ENCODE measurements at places on chromosomes 7 and 10.
A peak's percentile ranks its signal among the peaks of the same experiment; 100 is the strongest.

DNA sequence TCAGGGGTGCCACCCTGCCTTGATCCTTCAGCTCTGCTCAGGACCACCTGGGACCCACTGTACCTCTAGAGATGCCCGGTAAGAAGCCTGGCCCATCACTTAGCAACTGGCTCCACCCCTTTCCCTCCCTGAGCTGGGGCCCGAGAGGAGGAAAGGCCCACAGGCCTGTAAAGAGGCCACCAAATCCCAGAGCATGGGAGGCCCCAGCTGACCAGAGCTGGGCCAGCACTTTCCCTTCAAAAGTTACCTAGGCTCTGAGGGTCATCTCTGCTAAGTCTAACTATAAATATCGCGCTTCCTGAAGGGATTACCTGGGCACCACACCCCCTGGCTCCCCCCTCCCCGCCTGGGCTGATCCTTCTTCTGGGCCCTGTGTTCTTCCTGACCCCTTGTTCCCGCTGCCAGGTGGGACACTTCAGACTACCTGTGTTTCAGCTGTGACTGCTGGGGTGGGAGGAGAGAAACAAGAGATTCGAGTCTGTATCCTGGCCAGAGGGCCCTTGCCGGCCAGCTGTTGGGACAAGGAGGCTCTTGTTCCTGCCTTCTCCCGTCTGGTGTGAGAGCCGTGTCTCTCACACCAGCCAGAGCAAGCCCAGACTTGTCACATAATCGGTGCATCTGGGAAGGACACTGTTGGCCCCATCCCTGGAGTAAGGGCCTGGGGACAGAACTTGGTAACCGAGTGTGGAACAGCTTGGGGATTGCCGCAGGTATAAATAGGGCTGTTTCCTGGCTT is 22.8 kb upstream of the ANKRD2 start:
- H3K4me3 ChIP-seq: no peak overlapping the region
- H3K36me3 ChIP-seq: no peaks in the 10 kb centered on the region
- H3K4me1 ChIP-seq: no peaks in the 10 kb centered on the region
- DNase-seq: no peak
- peaks cover 2% of the 10 kb centered on the region for H3K27me3 ChIP-seq
- H3K27ac ChIP-seq: no peak overlapping the region

- H3K27me3 ChIP-seq: peaks cover 29% of the 10 kb centered on the region
- no peaks in the 10 kb centered on the region for H3K36me3 ChIP-seq
- DNase-seq: no peak
- H3K27ac ChIP-seq: no peak overlapping the region
Measured at GRCh38 chr10:132812520-132812919, 26.6 kb upstream of the NKX6-2 start.

DNA sequence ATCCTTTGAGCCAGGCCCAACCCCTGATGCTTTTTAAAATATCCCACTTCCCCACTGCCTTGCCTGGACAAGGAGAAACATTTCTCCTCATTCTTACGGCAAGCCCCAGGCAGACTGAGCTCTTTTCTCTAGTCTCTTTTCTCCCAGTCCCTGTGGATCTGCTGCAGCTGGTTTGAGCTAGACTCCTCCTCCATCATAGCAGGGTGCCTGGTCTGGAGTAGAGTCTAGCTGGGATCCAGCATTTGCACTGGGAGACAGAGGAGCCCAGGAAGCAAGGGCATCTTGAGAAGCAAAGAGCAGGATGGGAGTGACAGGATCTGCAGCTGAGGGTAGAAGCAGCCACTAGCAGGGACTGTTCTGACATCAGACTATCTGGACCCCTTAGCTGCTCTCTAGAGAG is 562.3 kb upstream of the COBL start:
- no peaks in the 10 kb centered on the region for H3K4me1 ChIP-seq
- DNase-seq: no peak
- H3K27ac ChIP-seq: no peak overlapping the region
- H3K4me3 ChIP-seq: no peak overlapping the region

GRCh38 chr10:22316286-22317075 is at the start of gene COMMD3:
Gene COMMD3, plus strand, starts transcription at chr10:22316388. Its CDS starts 30 bp downstream, at chr10:22316418.
- peak within 1 kb of the TSS; percentile 83 for H3K27ac ChIP-seq
- peak; percentile 63 for DNase-seq
- no peaks in the 10 kb centered on the region for H3K36me3 ChIP-seq
- peaks cover 15% of the 10 kb centered on the region for H3K27me3 ChIP-seq

GRCh38 chr7:108488768-108489538 is 32.7 kb upstream of the NRCAM start:
- H3K27me3 ChIP-seq: no peaks in the 10 kb centered on the region
- H3K4me3 ChIP-seq: no peak overlapping the region
- no peaks in the 10 kb centered on the region for H3K36me3 ChIP-seq
- no peak overlapping the region for H3K27ac ChIP-seq
- H3K4me1 ChIP-seq: no peaks in the 10 kb centered on the region
- DNase-seq: no peak

- no peak for DNase-seq
- no peaks in the 10 kb centered on the region for H3K36me3 ChIP-seq
- no peak overlapping the region for H3K27ac ChIP-seq
- no peaks in the 10 kb centered on the region for H3K4me1 ChIP-seq
- peaks cover 14% of the 10 kb centered on the region for H3K27me3 ChIP-seq
Measured at GRCh38 chr7:135761751-135762488, 13.3 kb upstream of the FAM180A start.

GRCh38 chr10:4541292-4541691 is 284.7 kb upstream of the AKR1E2 start:
- H3K27ac ChIP-seq: no peak overlapping the region
- DNase-seq: no peak
- H3K27me3 ChIP-seq: no peaks in the 10 kb centered on the region
- H3K36me3 ChIP-seq: no peaks in the 10 kb centered on the region
- no peak overlapping the region for H3K4me3 ChIP-seq

DNA sequence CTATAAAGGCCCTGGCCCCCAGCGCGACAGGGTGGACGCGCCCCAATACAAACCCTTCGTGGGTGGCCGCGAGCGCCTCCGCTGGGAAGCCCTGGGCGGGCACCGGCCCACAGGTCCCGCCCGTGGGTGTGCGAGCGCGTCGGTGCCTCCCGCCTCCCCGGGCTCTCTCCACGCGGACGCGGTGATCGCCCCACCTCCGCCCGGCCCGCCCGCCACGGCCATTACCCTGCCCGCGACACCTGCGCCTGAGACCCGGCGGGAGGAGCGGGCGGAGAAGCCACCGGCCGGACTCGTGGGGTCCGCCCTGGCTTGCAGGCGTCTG is 81.2 kb downstream of the PAX2 start:
- H3K4me1 ChIP-seq: peaks cover 16% of the 10 kb centered on the region
- DNase-seq: no peak
- peaks cover 23% of the 10 kb centered on the region for H3K27me3 ChIP-seq
- H3K4me3 ChIP-seq: peak overlapping the region; percentile 30

- H3K27ac ChIP-seq: no peak overlapping the region
- H3K27me3 ChIP-seq: no peaks in the 10 kb centered on the region
Measured at GRCh38 chr7:140686921-140687320, 9.6 kb upstream of the NDUFB2 start.

GRCh38 chr10:77349226-77349625 is 288.4 kb downstream of the KCNMA1 start:
- no peaks in the 10 kb centered on the region for H3K4me1 ChIP-seq
- no peaks in the 10 kb centered on the region for H3K27me3 ChIP-seq
- H3K27ac ChIP-seq: no peak overlapping the region
- no peak overlapping the region for H3K4me3 ChIP-seq
- no peak for DNase-seq
- H3K36me3 ChIP-seq: no peaks in the 10 kb centered on the region

DNA sequence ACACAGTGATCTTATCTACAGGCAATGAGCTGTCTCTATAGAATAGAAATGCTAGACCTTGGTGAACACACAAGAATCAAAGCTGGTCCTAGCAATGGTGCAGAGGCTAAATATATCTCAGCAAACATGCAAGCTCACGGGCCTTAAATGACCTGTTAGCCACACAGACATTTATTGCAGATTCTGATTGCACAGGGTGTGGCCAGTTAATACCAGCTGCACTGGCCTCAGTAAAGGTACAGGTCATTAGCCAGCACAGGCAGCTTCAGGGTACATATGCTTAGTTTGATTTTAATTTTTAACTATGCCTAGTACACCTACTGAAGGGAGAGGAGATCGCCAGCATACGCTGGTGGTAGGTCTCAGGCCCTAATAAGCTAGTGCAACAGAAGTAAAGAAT is 265.4 kb upstream of the DGKB start:
- no peak overlapping the region for H3K27ac ChIP-seq
- no peak for DNase-seq
- no peaks in the 10 kb centered on the region for H3K4me1 ChIP-seq
- H3K36me3 ChIP-seq: no peaks in the 10 kb centered on the region

DNA sequence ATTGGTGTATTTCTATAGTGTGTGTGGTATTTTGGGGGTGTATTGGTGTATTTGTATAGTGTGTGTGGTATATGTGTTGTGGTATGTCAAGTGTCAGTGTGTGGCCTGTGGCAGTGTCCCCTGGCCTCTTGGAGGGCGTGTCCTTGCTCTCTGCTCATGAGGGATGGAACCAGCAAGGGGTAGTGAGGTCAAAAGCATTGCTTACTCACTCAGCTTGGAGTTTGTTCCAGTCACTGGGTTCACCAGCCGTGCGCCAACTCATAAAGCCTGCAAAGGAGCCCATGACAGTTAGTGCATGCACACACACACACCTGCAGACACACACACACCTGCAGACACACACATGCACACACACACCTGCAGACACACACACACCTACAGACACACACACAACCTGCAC is 4.3 kb upstream of the TRPV6 start:
- H3K27ac ChIP-seq: no peak overlapping the region
- no peak for DNase-seq
- H3K27me3 ChIP-seq: peaks cover 45% of the 10 kb centered on the region
- H3K4me3 ChIP-seq: no peak overlapping the region
- H3K36me3 ChIP-seq: no peaks in the 10 kb centered on the region

GRCh38 chr10:50634479-50634878 is 10.7 kb upstream of the SGMS1 start:
- no peak for DNase-seq
- H3K36me3 ChIP-seq: no peaks in the 10 kb centered on the region
- no peak overlapping the region for H3K4me3 ChIP-seq
- no peak overlapping the region for H3K27ac ChIP-seq
- no peaks in the 10 kb centered on the region for H3K27me3 ChIP-seq

GRCh38 chr7:124550036-124550435 is 215.6 kb downstream of the GPR37 start:
- H3K36me3 ChIP-seq: no peaks in the 10 kb centered on the region
- H3K27me3 ChIP-seq: no peaks in the 10 kb centered on the region
- H3K27ac ChIP-seq: no peak overlapping the region
- no peak for DNase-seq
- H3K4me1 ChIP-seq: no peaks in the 10 kb centered on the region

GRCh38 chr7:114466917-114467316 is 52.3 kb downstream of the FOXP2 start:
- H3K4me3 ChIP-seq: no peak overlapping the region
- no peaks in the 10 kb centered on the region for H3K36me3 ChIP-seq
- H3K4me1 ChIP-seq: no peaks in the 10 kb centered on the region
- no peaks in the 10 kb centered on the region for H3K27me3 ChIP-seq
- H3K27ac ChIP-seq: no peak overlapping the region

GRCh38 chr10:22156750-22157149 is 61.1 kb downstream of the EBLN1 start:
- peaks cover 5% of the 10 kb centered on the region for H3K4me1 ChIP-seq
- no peak overlapping the region for H3K27ac ChIP-seq
- H3K36me3 ChIP-seq: no peaks in the 10 kb centered on the region

GRCh38 chr10:71225291-71226058 is 13.1 kb downstream of the UNC5B start:
- no peak overlapping the region for H3K4me3 ChIP-seq
- no peak overlapping the region for H3K27ac ChIP-seq
- DNase-seq: no peak
- no peaks in the 10 kb centered on the region for H3K36me3 ChIP-seq
- H3K4me1 ChIP-seq: no peaks in the 10 kb centered on the region
- peaks cover 17% of the 10 kb centered on the region for H3K27me3 ChIP-seq

- H3K27me3 ChIP-seq: peaks cover 17% of the 10 kb centered on the region
- H3K4me1 ChIP-seq: no peaks in the 10 kb centered on the region
- no peak overlapping the region for H3K27ac ChIP-seq
- no peak overlapping the region for H3K4me3 ChIP-seq
- no peak for DNase-seq
Measured at GRCh38 chr7:39459636-39460035, 106.6 kb upstream of the YAE1 start.

DNA sequence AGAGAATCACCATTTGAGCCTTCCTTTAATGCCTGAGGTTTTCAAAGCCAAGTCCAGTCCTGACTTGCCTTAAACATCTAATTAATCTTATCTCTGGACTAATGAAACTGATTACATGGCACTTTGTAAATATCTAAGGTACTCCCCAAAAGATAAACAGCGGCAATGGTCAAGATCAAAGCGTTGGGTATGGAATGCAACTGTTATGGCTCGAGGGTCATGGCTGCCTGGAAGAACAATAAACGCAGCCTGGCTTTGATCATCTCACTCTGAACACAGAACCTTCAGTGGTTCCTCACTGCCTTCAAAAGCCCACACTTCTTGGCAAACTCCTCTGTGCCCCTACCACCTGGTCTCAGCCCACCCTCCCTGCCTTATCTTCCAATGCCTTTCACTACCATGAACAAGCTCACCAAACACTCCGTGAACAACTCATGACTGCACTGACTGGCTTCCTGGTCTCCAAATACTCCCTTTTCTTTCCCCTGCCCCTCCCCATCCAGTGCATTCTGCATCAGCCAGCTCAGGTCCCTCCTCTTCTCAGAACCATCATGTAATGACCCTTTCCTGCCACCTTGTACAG is 150.2 kb upstream of the NFE2L3 start:
- no peak overlapping the region for H3K27ac ChIP-seq
- no peak overlapping the region for H3K4me3 ChIP-seq
- peaks cover 8% of the 10 kb centered on the region for H3K27me3 ChIP-seq
- DNase-seq: no peak
- no peaks in the 10 kb centered on the region for H3K36me3 ChIP-seq

- H3K27me3 ChIP-seq: no peaks in the 10 kb centered on the region
- no peaks in the 10 kb centered on the region for H3K36me3 ChIP-seq
- peaks cover 18% of the 10 kb centered on the region for H3K4me1 ChIP-seq
- peak overlapping the region; percentile 94 for H3K27ac ChIP-seq
- DNase-seq: peak; percentile 13
- H3K4me3 ChIP-seq: peak overlapping the region; percentile 53
Measured at GRCh38 chr7:134645935-134646334, 718 bp upstream of the BPGM start.

GRCh38 chr7:78296644-78297371 is 498.2 kb downstream of the PHTF2 start:
- no peak overlapping the region for H3K4me3 ChIP-seq
- no peak for DNase-seq
- H3K36me3 ChIP-seq: no peaks in the 10 kb centered on the region
- no peaks in the 10 kb centered on the region for H3K4me1 ChIP-seq

- no peaks in the 10 kb centered on the region for H3K4me1 ChIP-seq
- no peak overlapping the region for H3K27ac ChIP-seq
- no peaks in the 10 kb centered on the region for H3K27me3 ChIP-seq
- H3K4me3 ChIP-seq: no peak overlapping the region
- H3K36me3 ChIP-seq: no peaks in the 10 kb centered on the region
Measured at GRCh38 chr10:78432583-78432982, 398.9 kb downstream of the RPS24 start.

GRCh38 chr7:157807510-157807909 is 470.7 kb downstream of the DNAJB6 start:
- H3K4me3 ChIP-seq: no peak overlapping the region
- peaks cover 7% of the 10 kb centered on the region for H3K27me3 ChIP-seq
- no peaks in the 10 kb centered on the region for H3K4me1 ChIP-seq
- H3K36me3 ChIP-seq: no peaks in the 10 kb centered on the region
- no peak for DNase-seq

Data from T-cell (primary cell).